Germinal center (tissue), 1 donor: ENCODE measurements at places on chromosomes 2 and 18.

DNA sequence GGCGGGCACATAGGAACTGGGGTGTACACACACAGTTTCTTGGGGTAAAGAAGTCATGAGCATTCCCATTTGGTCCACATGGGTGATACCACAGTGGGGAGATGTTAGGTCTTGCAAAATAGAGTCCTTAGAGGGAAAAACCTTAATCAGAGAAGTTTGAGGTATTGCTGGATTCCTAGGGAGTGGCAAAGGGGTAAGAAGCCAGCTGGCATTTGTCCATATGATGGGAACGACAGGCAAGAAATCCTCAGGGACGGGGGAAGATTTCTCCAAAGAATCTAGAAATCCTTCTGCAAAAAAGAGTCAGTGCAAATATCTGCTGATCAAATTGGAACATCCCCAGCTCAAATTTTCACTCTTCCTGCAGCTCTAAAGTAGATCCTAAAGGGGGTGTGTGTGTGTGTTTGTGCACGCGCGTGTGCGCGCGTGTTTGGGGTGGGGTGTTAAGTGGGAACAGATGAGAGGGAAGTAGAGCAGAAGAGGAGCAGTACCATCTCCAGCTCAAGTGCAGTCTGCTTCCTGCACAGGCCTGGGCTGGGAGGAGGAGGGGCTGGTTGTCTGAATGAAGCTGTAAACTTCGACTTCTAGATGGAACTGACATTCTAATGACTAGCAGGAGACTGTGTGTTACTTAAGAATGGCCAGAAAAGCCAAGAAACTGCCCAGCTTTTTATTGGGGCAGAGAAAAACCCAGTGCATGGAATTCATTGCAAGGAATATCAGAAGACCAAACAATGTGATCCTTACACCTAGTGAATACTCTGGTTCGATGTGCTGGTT lies 168.0 kb downstream of the SPP2 start:
- no peak for DNase-seq

GRCh38 chr2:37625156-37625555 lies 46.3 kb downstream of the CDC42EP3 start:
- DNase-seq, result no peak

DNA sequence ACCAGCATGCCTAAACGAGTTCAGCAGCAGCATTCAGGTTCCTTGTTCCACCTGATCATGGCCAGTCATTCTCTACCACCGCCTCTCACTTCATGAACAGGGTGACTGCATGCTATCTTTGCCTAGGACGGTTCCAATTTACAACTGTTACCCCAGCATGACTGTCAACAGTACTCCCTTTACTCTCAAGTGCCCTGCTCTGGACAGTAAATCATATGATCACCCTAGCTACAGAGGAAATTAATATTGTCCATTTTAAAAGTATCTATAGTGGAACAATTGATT lies 25.7 kb downstream of the MGAT4A start:
- no peak for DNase-seq

GRCh38 chr2:122445003-122445402 lies 689.6 kb downstream of the TSN start:
- no peak for DNase-seq

- DNase-seq, result no peak
Measured at GRCh38 chr18:63192126-63192884, 127.3 kb downstream of the BCL2 start.

- no peak for DNase-seq
Measured at GRCh38 chr2:25050128-25050527, 8.3 kb downstream of the EFR3B start.

DNA sequence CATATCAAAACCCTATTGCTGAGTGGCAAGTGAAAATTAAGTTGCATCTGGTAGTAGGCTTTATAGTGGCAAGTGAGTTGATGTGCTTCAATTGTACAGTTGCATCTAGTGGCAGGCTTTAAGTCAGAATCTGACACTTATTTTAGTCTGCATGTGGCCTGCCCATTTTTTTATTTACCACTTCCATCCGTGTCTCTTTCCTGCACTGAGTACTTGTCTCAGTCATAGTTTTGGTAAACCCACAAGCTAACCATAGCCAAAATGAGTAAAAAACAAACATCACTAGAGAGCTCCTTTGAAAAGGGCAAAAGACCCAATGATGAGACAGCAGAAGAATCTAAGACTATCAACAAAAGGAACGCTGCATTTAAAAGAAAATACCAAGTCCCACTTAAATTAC lies 96.0 kb upstream of the CRACDL start:
- no peak for DNase-seq

- no peak for DNase-seq
Measured at GRCh38 chr2:192060161-192060560, 134.6 kb downstream of the TMEFF2 start.

GRCh38 chr2:154402213-154402612 lies 296.3 kb upstream of the KCNJ3 start:
- DNase-seq, result no peak

DNA sequence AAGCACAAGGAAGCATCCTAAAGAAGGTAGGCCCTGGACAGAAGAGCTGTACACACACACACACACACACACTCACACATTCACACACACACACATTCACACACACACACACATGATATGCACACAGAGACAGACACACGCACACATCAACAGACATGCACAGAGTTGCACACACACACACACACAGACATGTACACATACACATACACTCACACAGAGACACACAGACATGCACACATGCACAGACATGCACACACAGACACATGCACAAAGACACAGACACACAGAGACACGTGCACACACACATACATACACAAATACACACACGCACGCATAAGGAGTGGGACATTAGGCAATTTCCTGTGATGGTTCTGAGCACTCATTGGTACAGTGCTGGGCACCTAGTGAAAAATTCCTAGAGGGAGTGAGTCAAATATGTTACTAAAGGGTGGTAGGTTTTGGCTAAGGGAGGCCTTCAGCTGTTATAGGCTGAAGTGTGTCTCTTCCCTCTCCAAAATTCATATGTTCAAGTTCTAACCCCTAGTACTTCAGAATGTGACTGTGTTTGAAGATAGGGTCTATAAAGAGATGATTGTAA lies 26.4 kb downstream of the THNSL2 start:
- no peak for DNase-seq

GRCh38 chr2:178157574-178157973 lies 36.7 kb upstream of the OSBPL6 start:
- no peak for DNase-seq

DNA sequence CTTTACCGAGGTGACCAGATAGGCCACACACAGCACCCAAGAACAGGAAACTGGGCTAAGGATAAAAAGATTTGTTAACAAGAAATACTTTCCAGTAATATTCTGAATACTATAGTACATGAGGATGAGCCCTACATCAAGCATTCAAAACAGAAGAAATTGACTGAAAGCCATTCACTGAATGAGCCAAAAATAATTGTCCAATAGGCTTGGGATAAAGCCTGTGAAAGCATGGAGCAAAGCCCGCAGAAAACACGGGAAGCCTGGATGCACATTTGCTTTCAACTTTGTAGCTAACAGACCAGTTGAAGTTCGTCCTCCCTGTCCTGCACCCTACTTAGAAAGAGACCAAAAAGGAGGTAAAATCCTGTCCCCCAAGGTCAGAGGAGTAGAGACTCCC lies 56.3 kb downstream of the DIPK1C start:
- no peak for DNase-seq

GRCh38 chr2:232926431-232926939 lies 56.4 kb downstream of the SNORC start:
- DNase-seq, result no peak

GRCh38 chr2:211453311-211453887 lies 897.0 kb downstream of the CPS1 start:
- DNase-seq, result no peak

- no peak for DNase-seq
Measured at GRCh38 chr2:176960736-176961520, 251.7 kb upstream of the HNRNPA3 start.

DNA sequence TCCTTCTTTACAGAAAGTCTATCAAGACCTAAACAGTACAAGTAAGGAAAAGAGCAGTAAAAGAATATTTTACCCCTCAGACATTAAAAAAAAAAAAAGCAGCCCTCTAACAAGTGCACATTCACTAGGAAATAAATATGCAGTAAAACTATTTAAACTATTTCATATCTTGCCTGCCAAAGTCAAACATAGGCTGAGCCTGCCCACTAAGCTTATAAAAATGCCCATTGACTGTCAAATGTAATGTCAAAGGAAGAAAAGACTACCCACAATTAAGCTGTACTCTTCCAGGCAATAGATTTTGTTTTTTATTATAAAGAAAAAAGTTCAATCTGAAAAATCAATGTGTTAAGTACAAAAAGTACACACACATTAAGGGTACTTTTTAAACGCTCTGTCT lies 11.8 kb downstream of the ALS2 start:
- no peak for DNase-seq

DNA sequence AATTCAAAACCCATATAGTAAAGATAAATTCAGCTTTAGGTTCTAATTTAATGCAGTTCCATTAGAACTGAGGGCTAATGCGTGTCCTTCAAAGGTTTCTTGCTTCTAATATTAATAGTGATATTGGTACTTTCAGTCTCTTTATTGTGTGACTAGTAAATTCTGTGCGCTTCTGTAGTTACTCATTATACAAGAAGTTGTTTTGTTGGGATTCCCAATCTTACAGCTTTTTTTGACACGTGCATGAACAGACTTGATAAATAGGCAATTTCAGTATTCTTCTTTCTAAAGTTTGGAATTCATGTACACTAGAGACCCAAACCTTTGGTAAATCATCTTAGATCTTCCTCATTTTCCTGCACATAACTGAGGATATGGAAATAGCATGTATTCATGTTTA lies 71.8 kb downstream of the HAUS1 start:
- DNase-seq, result no peak

GRCh38 chr2:170533156-170533555 lies 182.0 kb upstream of the SP5 start:
- DNase-seq, result no peak

GRCh38 chr2:9434489-9434888 lies 11.0 kb downstream of the CPSF3 start:
- DNase-seq, result no peak
